NCI-H146 (cell line): ENCODE measurements at places on chromosomes 2 and 18.
A peak's percentile ranks its signal among the peaks of the same experiment; 100 is the strongest.

- DNase-seq = no peak
Observed at GRCh38 chr2:207054521-207054920, 111.2 kb downstream of the KLF7 start.

GRCh38 chr2:111184725-111185310 is 64.1 kb downstream of the BCL2L11 start:
- DNase-seq = no peak

- no peak for DNase-seq
Observed at GRCh38 chr18:37567994-37568359, 2.4 kb upstream of the CELF4 start.

DNA sequence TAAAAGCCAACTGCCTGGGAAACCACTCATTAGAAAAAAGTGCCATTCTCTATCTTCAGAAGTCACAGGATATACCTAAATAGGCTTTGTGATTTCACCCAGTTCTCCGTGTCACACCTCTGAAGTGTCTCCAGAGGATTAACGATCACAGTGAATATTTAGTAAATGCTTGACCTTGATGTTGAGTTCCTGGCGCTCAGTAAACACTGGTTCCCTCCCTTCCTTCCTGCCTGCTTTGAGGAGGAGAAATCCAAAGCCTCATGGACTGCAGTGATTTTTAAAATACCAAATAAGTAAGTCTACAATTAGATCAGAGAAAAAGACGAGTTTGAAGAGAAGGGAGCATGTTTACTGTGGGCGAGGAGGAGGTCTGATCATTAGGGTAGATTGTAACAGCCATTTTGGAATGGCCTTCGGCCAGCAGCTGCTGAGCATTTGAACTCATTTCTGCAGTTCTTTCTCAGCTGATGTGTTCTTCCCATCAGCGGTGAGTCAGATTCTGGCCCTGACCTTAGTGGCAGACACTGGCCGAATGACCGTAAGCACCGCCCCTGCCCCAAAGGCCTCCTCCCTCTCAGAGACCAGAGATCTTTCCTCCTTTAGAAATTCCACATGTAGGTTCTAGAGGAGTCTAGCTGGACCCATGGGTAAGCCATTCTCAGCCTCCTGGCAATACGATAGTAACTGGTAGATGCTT is 62.1 kb upstream of the SLC16A14 start:
- DNase-seq = no peak

DNA sequence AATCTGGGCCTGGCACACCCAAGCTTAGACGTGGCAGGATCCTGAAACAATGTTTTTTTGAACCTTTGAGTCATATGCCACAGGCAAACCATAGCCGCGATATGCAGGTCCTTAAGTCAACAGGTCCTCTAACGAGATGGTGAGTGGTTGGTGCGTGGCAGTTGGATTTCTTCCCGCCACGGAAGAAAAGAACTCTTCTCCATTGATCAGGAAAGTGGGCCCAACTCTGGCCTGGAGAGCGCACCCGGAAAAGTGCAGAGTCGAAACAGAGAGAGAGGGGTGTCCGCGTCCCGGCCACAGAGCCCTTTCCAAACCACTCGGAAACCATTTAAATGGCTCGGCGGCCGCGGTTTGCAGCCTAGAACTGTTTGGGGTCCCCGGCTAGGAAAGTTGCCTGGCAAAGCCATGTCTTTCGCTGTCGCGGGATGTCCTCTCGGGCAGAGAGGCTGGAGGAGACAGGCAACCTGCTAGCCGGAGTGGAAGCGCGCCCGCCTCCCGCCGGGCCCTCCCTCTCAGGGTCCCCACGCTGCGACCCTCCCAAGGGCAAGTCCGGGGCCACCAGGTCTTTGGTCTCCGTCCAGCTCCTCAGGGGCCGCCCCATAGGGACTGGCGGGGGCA is 777 bp downstream of the GALNT3 start:
- DNase-seq = peak; percentile 52

- no peak for DNase-seq
Observed at GRCh38 chr2:48323146-48323545, 206.8 kb upstream of the STON1 start.

DNA sequence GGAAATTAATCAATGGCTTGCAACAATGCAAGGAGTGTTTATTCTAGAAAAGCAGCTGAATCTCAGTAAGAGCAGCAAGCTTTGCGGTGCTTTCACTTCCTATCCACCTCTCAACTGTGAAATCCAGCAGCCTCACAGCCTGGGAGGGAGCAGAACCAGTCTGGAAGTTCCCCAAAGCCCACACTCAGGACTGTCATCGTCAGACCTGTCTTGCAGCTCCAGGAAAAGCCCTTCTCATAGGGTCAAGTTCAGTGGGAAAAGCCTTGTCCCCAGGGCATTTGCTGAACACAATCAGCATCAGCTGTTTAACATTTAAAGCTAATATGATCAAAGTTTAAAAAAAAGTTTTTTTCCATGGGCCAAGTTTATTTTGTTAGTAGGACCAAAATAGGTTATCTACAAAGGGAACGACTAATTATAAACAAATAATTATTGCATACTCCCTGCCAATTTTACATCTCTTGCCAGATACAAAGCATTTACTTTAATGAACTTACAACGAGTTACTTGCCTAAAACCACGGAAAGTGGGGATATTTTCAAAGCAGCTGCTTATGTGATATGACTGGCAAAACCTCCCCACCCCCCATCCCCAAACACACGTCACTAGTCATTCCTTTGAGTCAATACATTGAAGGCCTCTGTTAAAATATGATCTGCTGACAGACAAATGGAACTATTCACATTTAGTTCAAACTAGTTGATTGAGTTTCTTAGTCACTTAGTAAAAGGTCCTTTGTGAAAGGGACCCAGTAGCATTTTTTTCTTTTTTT is 36.8 kb downstream of the PARD6G start:
- no peak for DNase-seq

- peak; percentile 18 for DNase-seq
Observed at GRCh38 chr2:71153585-71154224, 23.3 kb downstream of the MPHOSPH10 start.

DNA sequence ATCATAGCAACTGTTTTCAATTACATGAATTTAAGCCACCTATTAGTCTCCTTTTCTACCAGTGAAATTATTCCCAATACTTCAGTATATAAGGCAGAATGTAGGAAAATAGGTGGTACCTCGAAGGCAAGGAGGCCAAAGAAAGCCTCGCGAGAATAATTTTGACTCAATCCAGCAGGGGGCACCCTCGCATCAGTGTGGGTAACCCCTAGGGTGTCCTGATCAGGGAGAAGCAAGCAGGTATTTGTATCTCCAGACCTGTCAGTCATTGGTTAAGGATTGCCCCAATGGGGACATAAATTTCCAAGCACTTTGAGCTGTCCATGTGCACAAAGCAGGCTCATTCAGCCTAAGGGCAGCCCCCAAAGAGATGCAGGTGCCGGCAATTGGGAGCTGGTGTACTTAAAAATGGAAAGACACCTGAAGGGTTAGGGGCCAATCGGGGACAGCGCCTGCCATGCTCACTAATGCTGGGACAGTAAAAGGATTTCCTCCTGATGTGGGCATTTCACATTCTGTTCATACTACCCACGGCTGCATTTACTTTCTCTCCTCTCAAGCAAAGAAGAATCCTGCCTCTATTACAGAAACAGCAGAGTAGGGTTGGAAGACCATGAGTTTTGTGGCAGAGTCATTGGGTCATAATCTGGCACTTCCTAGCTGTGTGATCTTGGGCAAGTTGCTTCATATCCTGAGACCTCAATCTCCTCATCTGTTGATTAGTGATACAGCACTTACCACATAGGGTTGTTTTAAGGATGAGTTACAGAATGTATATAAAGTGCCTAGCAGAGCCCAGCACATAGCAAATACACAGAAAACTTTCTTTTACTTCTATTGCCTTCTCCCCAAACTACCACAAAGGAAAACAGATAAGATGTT is 136.1 kb downstream of the ICOS start:
- peak; percentile 19 for DNase-seq

- peak; percentile 87 for DNase-seq
Observed at GRCh38 chr2:73284296-73285158, at the start of gene FBXO41. TSS of gene FBXO41 (minus strand) at chr2:73284478. CDS start at chr2:73269630, 14,848 bp downstream.

DNA sequence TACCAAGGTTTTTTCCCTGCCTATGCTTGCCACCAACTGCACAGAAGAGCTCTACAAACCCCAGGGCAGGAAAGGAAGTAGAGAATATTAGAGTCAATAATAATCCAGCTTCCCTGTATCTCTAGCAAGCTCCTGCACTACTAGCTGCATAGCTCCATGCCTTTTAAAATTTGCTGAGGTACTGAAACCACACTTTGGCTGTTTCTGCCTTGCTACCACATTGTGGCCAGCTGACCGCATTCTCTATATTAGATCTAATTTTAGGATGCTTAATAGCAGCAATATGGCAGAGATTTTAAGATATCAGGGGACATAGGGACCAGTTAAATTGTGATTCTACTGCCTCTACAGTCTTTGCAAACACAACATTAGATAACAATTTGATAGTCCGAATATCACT is 534.6 kb downstream of the MBD2 start:
- DNase-seq = no peak

GRCh38 chr2:8985561-8986326 is 17.7 kb downstream of the MBOAT2 start:
- DNase-seq = no peak

DNA sequence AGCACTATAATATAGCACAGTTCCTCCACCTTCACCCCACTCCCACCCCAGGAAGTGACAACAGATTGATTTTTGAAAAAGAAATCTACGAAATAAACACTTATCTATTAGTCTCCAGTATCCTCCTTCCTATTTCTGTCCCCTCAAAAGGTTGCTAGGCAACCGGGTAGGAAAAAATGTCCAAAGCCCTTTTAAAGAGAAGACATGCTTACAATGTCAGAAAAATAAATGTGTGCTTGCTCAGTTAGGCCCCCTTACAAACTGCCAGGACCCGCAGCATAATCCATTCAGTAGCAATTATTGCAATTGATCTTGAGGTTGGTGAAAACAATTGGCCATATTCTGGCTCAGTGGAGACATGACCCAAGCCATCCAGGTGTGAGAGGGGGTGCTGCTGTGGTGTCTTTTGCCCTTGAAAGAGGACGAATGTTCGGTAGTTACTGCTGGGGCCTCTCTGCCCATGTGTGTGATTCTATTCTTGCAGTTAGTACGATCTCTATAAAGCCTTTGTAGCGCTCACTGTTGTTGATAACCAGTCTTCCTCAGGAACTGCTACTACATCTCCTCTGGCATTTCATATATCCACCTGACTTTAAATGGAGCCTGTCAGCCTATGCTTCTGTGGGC is 144.3 kb downstream of the MYO3B start:
- DNase-seq = peak; percentile 31

GRCh38 chr2:64622443-64623241 is 31.1 kb downstream of the SERTAD2 start:
- no peak for DNase-seq

- no peak for DNase-seq
Observed at GRCh38 chr2:44086629-44087028, 82.0 kb upstream of the PPM1B start.

GRCh38 chr2:150100336-150100735 is 387.1 kb downstream of the RND3 start:
- DNase-seq = no peak
